ENCODE measurements at places on chromosomes 6 and 20.
A peak's percentile ranks its signal among the peaks of the same experiment; 100 is the strongest.

GRCh38 chr20:4187147-4187546 lies 171.8 kb upstream of the RNF24 start:
- no peak for DNase-seq

- no peak for DNase-seq
Measured at GRCh38 chr6:150753371-150754064, 112.0 kb upstream of the MTHFD1L start.

- no peak for DNase-seq
Measured at GRCh38 chr6:64217721-64218620, 582.4 kb downstream of the PHF3 start.

GRCh38 chr6:157821342-157822033 lies 1.6 kb upstream of the SNX9 start:
- DNase-seq = no peak

DNA sequence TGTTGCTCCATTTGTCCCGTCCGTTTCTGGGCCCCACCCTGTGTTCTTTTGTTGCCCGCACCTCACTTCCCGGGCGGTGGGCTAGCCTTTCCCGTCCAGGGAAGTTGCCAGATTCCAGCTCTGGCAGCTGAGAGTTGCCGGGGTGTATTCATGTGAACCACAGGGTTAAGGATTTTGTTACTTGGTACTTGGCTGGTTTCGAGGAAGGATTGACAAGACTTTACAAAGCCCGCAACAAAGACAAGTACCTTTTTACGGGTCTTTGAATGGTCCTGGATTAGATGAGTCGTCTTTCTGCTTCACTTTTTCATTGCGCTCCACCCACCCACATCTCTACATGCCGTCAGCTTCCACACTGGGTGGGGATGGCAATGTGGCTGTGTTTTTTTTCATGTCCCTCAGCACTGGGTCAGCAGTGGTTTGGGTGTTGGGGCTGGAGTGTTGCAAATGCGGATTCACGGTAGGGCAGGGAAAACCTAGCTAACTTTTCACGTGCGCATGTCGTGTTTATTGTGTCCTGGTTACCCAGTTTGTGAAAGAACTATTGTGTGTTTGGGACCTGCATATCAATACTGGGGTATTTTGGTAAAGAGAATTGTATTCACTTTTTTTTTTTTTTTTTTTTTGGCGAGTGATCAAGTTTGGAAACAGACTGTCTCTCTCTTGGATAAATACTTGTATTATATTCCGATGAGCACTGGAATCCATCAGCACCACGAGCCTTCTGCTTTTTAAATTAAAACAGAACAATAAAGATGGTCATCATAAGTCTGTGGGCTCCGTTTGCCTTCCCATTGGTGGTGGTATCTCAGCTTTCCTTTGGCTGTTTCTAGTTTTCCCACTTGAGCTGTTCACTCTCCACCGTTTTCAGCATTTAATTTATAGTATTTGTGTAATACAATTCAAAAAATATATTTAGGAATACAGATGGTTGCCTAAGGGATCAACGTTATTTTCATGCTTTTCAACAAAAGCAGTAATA lies 1.2 kb downstream of the DUSP22 start:
- DNase-seq = peak; percentile 43

- DNase-seq = peak; percentile 68
Measured at GRCh38 chr6:32954986-32955802, 2.3 kb upstream of the HLA-DMA start.

GRCh38 chr6:167464177-167464576 lies 139.3 kb downstream of the TTLL2 start:
- no peak for DNase-seq

- DNase-seq = no peak
Measured at GRCh38 chr20:34689486-34689885, 12.6 kb upstream of the PIGU start.

Data from CD4-positive, alpha-beta T cell treated with Interleukin-21 for 1 hour (primary cell).